ENCODE measurements at places on chromosomes 3 and 15.

DNA sequence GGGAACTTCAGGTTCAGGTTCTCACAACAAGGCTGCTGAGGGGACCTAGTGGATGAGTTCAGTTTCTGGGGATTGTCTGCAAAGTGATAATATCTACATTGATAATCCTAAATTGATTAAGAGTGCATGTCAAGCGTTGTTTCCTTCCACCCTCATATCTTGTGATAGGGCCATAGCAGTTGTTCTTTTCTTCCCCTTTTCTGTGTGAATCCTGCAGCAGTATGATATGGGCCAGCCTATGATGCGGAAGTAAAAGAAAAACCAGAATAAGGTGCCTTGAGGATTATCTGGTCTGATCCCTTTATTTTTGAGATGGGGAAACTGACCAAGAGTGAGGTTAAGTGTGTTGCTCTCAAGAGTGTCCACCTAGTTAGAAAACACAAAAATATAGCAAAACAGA is 86.2 kb downstream of the MITF start:
- no peak for DNase-seq

DNA sequence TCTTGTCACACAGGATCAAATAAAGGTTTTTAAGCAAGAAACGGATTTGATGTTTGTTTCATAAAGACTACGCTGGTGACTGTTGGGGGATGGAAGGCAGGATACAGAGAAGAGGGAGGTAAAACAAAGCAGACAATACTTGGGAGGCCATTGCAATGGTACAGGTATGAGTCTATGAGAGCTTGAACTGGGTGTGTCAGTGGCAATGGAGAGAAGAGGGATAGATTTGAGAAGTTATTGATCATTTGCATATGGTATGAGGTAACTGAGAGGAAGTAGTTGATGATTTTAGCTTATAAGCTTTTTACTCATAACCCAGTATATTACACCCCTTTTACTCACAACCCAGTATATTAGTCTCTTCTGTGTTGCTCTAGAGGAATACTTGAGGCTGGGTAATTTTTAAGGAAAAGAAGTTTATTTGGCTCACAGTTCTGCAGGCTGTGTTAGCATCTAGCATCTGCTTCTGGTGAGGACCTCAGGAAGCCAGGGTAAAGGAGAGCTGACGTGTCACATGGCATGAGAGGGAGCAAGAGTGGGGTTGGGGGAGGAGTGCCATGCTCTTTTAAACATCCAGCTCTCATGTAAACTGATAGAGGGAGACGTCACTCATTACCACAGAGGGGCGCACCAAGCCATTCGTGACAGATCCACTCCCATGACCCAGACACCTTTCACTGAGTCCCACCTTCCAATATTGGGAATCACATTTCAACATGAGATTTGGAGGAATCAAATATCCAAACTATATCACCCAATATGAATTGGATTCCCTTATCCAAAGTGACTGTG is 153.9 kb downstream of the VPS8 start:
- no peak for DNase-seq

DNA sequence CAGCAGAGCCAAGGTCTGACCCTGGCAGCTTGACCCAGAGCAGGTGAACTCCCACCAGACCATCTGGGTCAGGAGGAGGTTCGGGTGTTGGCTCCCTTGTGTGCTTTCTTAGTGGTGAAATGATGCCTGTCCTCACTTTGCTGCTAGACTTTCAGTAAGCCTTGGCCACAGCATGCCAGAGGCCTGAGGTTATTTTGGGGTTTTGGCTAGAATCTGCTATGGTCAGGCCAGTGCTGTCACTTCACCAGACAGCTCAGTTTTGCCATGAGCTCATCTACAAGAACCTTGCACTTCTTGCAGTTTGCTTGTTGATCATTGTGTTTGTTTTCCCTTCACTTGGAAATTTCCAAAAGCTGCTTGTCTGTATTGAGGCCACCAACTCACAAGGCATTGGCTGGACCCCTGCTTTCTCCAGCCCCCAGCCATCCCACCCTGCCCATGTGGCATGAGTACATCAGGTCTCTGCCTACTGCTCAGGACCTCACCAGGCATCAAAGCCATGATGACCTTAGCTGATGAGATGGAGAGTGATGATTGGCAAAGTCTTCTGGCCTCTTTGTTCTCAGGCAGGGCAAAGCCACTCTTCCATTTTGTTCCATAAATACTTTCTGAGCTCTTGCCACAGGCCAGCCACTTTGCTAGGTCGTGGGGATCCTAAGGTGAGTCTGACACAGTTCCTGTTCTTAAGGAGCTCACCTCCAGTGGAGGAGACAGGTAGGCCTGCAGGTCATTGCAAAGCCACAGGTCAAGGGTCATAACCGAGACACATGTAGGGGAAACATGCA is 122.6 kb downstream of the ARNT2 start:
- DNase-seq, result no peak

- no peak for DNase-seq
Measured at GRCh38 chr15:67551207-67551743, 8.8 kb downstream of the MAP2K5 start.

DNA sequence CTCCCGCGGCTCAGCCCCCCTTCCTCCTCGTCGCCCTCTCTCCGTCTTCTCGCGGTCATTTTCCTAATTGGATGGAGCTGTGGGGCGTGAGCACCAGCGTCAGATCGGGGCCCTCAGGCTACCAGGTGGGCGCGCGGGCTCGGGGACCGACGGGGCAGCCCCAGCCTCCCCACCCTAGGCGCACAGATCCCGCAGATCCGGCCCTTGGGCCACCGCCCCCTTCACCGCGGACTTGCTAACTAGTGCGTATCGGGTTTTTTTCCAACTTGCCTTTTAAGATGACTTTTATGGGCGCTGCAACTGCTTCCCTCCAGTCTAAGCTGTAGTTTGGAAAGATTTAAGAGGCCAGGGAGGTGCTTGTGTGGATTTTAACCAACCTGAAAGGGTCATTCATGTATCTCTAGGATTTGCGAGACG is 1.3 kb downstream of the ZNF710 start:
- no peak for DNase-seq
